ENCODE measurements at places on chromosomes 12 and 14. TPM values are rescaled to one million over a fixed set of nuclear protein-coding genes. Genes with fewer than 3 reads are reported as not detected.

- DNase-seq: no peak
Observed at GRCh38 chr12:57211791-57212700, 4.5 kb upstream of the NXPH4 start.

- no peak for DNase-seq
Observed at GRCh38 chr14:103204852-103205540, 81.7 kb downstream of the TNFAIP2 start.

DNA sequence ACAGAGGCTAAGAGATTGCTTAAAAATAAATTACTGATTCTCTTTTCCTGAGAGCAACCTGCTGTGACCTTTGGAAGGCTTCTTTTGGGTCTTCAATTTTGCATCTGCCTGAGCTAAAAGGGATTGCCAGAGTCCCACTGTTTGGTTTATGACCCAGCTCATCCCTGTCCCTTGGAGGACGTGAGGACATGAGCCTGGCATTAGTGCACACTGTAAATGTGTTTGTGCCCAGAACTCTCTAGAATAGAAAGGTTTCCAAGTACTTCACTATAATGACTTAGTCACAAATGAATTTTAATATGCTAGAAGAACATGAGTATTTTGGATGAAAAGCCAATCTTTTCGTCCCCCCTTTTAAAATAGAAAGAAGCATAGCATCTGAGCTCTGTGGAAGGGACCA, 47.1 kb upstream of the CDKN3 start:
- DNase-seq: no peak

PEBP1 gene
- total RNA-seq: 512 TPM

- DNase-seq: no peak
Observed at GRCh38 chr12:304805-305204, 42.2 kb upstream of the SLC6A13 start.

DNA sequence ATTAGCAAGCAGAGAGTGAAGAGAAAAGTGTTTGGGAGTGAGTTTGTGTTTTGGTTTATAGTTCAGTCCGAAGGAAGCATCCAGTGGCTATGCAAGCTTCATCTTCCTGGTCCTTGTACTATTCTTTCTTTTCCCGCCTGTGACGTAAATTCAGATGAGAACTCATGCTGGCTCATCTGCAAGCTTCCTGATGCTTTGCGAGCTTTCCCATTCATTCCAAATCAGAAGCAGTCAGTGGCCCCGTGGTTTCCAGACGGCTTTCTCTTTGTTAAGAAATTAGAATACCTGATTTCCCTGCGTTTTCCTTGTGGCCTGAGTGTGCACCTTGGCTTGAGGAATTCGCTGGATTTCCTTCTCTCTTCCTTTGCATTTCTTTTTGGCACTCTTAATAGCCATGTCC, 89.5 kb downstream of the TESC start:
- no peak for DNase-seq

- no peak for DNase-seq
Observed at GRCh38 chr12:26109343-26109881, 15.4 kb downstream of the BHLHE41 start.

GRCh38 chr12:95701275-95701674, 89.3 kb downstream of the NTN4 start:
- no peak for DNase-seq

DNA sequence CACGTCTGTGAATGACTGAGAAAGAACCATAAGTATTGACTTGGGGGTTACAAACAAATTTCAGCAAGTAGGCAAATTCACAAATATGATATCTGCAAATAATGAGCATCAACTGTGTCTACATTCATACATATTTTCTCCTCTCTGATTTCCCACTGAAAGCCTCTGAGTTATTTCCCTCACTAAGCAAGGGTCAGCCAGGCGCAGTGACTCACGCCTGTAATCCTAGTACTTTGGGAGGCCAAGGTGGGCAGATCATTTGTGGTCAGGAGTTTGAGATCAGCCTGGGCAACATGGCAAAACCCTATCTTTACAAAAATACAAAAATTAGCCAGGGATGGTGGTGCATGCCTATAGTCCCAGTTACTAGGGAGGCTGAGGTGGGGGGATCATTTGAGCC, 80.8 kb downstream of the SLC25A21 start:
- no peak for DNase-seq

TSHR gene
- total RNA-seq: not detected

DNA sequence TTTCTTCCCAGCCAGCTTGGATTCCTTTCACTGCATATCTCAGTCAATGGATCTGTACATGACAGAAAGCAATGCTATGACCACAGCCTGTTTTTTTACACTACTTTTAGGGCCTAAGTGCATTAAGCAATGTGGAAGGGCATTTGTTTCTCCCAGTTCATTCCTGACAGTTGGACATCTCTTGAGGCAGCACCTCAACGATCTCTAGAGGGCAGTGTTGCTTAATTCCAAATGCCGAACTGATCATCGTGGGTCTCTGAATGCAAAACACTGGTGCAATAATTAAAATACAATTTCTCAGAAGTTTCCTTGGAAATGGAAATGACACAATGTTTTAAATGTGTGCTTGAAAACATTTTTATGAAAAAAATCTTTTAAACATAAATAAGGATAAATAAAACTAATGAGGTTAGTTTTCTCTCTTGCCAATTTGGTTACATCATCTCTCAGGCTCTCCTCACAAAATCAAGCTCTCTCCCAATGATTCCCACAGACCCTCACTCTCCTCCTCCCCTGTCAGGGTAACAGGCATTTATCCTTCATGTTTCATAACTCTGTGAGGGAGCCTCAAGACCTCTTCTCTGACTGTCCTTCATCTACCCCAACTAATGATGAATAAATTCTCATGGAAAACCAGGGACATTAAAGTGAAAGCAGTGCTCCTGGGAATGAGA, 192.4 kb upstream of the SLC16A7 start:
- DNase-seq: peak; percentile 83

DNA sequence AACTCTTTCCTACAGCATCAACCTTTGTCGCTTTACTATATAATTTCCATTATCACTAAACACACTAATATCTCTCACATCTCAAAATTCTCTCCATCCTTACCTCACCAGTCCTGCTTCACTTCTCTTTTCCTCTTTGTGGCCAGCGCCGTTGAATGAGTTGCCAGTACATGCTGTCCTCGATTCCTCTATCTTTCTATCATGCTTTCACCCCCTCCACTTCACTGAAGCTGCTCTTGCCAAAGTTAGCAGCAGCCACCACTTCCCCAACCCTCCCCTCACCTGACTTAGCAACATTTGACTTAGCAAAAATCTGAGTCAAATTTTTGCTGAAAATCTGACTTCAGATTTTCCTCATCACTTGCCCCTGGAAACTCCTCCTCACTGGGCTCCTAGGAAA, 210.4 kb downstream of the ANO6 start:
- DNase-seq: no peak

All from SK-MEL-5 (cell line).